ENCODE measurements at places on chromosomes 7 and 10.

DNA sequence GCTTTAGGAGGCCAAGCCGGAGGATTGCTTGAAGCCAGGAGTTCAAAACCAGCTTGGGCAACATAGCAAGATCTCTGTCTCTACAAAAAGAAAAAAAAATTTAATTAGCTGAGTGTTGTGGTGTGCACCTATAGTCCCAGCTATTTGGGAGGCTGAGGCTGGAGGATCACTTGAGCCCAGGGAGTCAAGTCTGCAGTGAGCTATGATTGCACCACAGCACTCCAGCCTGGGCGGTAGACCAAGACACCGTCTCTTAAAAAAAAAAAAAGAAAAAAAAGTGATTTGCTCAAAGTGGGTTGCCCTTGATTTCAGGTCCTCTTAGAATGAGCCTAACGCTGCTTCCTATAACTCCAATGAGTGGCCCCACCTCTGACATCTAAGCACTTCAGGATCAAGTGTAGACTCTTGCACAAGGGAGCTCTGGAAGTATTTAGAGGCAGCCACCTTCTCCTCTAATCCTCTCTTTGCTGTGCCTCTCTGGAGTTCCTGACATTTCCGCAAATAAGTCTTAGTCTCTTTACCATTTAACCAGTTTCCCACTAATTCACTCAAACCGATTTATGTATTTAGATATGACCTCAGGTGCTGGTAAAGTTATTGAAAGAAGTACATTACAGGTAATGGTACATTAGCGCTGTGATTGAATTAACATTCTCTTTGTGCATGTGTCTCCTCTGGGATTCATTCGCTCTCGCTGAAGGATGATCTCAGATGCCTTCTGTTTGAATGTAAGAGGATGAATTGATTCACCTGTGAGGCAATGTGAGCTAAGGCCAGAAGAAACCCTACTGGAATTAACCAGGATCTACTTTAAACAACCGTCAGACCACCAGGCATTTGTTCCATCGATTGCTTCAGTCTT, 60.8 kb upstream of the CELF2 start:
- DNase-seq = no peak

GRCh38 chr10:62985807-62986600, 147.1 kb upstream of the NRBF2 start:
- no peak for DNase-seq

GRCh38 chr7:107708956-107709355, 35.0 kb upstream of the CBLL1 start:
- DNase-seq = no peak

- no peak for DNase-seq
Measured at GRCh38 chr10:86410542-86411124, 44.0 kb upstream of the GRID1 start.

DNA sequence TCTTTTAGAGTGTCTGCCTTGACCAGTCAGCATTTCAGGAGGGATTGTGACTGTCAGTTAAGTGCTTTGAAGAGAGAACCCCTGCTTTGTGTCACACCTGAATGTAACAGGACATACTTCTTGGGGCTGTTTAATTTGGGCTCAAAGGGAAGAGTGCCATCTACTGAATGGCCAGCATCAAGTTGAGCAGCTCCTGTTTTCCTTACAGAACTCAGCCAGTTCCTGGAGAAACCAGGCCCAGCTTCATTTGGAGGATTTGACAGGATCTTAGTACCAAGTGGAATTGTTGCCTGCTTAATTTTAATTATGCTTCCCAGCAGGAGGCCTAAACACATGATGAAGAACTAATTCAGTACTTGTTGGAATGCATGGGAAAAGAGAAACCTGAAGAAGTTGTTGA, 8.3 kb downstream of the ADD3 start:
- no peak for DNase-seq

DNA sequence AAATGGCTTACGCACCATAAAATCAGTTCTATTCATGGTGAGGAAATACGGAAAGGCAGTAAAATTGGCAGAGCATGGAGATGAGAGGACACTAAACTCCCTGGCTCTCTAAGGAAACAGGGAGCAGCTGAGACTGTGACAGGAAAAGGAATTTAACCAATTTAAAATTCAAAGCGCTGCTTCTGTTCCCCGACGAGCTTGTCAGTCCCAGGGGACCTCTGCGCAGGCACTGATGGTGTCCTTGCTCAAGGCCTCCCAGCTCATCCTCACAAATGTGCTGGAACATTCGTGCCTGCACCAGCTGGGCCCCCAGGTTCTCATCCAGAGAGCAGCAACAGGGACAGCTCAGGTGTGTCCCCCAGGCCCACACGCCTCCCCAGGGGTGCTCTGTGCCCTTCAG, 101.4 kb downstream of the MAD1L1 start:
- DNase-seq = no peak

GRCh38 chr10:70344144-70344543, 38.3 kb downstream of the LRRC20 start:
- no peak for DNase-seq

- no peak for DNase-seq
Measured at GRCh38 chr10:804787-805619, 115.5 kb upstream of the DIP2C start.

DNA sequence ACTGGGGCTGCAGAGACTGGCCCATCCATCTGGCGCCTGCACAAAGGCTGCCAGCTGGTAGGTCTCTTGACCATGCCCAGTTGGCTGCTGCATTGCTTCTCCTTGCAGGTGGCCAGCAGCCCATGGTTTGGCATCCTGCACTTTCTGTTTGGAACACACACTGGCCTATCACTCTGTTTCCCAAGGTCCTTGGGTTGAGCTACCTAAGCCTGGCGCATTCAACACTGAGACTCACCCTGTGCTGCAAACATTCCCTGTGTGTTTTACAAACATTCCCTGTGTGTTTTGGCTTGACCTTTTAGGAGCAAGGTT, 55.5 kb downstream of the TACR2 start:
- no peak for DNase-seq

DNA sequence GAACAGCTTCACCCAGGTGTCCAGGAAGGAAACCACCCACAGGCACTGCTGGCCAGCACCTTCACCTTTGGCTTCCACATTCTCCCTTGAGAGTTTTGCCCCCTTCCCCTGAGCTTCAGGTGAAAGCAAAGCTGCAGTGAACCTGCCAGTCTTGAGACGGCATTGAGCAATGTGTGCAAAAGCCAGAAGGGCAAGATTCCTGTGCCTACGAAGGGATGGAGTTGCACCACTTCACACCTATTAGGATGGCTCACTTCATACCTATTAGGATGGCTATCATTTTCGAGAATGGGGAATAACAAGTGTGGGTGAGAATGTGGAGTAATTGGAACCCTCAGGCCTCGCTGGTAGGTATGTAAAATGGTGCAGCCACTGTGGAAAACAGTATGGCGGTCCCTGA, 7.2 kb downstream of the HABP2 start:
- no peak for DNase-seq

DNA sequence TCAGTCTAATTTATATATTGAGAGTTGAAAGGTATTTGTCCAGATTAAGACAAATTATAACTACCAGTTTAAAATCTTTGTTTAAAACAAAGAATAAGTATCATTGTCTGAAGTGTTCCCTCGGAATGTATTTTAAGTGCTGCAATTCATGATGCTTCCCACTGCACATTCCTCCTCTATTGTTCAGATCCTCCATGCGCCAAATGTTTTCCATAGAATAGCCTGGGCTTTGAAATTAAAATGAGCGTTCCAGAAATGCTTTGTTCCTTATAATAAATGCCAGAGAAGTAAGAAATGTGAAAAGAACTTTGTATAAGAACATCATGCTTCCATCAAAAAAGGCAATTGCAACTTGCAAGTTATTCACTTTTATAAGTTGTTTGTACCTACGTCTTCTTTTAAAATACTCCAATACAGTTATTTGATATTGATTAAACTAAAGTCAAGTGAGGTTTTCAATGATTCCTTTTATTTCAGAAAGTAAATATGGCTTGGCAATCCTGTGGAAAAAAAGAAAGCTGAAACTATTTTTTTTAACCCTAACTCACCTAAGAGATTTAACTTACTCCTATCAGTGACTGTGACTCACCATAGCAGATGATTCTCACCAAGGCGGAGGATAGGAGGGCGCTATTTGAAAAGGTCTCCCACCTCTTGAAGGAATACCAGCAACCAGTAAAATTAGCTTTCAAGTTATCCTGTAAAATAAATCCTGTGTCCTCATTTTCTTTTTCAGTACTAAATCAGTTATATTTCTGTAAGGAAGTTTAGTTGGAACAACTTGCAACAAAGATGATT, 85.8 kb downstream of the CTNNA3 start:
- no peak for DNase-seq

GRCh38 chr10:27744802-27745731, 552 bp downstream of the MKX start:
- DNase-seq = no peak

DNA sequence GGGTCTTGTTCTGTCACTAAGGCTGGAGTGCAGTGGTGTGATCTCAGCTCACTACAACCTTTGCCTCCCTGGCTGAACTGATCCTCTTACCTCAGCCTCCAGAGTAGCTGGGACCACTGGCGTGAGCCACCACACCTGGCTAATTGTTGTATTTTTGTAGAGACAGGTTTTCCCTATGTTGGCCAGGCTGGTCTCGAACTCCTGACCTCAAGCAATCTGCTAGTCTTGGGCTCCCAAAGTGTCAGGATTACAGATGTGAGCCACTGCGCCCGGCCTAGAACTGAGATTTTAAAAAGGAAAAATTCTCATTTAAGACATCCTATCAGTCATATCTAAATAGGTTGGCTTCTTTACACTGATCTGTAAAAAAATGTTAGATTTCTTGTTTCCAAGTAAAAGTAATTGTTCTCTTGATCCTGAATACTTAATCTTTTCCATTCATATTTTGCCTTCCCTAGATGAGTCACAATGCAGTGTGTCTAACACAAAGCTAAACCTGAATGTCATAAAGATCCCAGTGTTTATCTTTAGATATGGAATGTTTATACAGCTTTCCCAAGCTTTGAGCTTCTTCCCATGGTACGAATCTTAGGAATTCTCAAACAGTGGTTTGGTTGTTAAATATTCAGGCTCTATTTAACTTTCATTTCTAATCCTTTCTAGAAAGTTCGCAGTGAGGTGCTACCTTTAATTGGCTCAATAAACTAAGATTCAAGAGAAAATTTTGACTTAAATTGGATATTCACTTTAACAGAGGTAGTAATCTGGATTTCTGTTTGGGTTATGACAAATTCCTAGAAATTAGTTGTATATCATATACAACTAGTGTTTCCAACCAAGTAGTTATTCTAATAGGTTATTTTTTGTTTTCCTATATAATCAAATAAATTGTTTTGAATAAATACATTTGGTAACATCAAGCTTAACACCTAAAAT, 12.1 kb upstream of the LAMB1 start:
- no peak for DNase-seq

- DNase-seq = no peak
Measured at GRCh38 chr10:77072361-77072835, 565.2 kb downstream of the KCNMA1 start.

DNA sequence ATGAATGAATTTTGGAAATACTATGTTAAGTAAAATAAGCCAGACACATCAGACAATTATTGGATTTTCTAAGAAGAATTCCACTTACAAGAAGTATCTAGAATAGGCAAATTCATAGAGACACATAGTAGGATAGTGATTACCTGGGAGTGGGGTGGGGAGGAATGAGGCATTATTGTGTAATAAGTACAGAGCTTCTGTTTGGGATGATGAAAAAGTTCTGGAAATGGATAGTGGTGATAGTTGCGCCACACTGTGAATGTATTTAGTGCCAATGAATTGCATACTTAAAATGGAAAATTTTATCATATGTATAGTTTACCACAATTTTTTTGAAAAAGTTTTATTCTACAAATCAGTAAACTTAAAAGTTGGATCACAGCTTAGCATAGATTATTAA, 297.2 kb upstream of the KAT6B start:
- no peak for DNase-seq

GRCh38 chr10:104026762-104027161, 58.9 kb downstream of the COL17A1 start:
- DNase-seq = no peak

DNA sequence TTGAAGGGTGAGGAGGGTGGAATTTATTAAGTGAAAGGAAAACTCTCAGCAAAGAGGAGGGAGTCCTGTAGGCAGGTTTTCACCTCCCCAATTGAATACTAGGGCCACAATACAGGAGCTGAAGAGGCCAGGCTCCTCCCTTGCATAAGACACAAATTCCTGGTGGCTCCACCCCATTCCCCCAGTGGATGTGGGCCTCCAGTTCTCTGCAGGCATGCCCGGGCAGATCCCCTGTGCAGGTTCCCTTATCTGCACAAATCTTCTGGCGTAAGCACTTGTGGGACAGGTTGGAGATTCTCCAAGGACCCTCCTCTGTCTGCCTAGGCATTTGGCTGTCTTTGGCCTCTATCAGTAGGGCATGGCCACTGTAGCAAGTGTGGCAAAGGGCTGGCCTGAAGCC, 847.1 kb upstream of the MBL2 start:
- peak; percentile 53 for DNase-seq

DNA sequence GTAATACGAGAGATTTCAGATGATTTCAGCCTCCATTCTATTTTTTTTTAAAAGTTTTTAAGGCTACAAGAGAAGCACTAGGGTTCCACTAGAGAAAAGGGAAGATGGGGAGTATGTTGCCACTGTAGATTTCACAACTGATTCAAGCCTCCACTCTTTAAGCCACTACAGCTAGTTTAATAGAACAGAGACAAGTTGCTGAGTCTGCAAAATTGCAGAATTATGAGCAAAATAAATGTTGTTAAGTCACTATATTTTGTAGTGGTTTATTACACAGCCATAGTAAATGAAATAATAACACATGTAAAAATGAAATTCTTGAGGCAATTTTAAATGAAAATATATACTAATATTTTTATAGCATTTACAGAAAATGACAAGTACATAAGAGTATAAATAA, 96.0 kb upstream of the POT1 start:
- no peak for DNase-seq

DNA sequence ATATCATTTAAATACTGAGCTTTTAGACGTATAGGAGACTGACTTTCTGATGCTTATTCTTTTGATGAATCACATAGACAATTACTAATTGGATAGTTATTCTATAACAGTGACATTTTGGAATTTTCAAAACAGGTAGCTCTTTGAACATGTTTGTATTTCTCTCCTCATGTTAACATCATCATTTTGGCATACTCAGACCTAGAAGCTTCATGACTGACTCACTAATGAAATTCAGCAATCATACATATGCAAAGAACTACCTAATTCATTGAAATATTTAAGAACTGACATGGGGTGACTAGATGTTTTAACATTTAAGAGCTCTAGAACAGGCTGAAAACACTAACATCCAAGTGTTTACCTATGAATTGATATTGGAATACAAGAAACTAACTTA, 192.3 kb downstream of the VTI1A start:
- no peak for DNase-seq

Data from WERI-Rb-1 (cell line).